Mammary epithelial cell (primary cell): ENCODE measurements at places on chromosomes 11 and 22. TPM values are rescaled to one million over a fixed set of nuclear protein-coding genes. Genes with fewer than 3 reads are reported as not detected.

Gene EFCAB6
- total RNA-seq, result 0.59 and 0.64 TPM in 2 replicates

DNA sequence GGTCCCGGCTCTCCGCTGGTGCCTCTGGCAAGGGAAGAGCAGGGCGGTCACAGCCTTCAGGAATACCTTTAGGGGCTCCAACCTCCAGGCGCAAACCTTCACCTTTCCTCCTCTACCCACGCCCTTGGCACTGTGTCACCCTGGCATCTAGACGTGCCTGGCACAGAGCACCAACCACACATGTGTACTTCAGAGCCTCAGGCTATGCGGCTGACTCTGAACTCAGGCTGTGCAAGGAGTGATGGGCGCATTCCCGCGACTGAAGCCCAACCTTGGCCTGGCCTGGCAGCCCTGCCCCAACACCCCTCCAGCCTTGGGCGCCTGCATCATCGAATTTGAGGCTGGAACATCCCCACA, 11.4 kb downstream of the SCARF2 start:
- DNase-seq, result no peak

Gene PATE4
- not detected in 2 replicates for total RNA-seq

- DNase-seq, result no peak
Observed at GRCh38 chr11:17015627-17016126, 1.5 kb upstream of the PLEKHA7 start.

Gene CERK
- total RNA-seq, result 11.1 and 16.3 TPM in 2 replicates

DNA sequence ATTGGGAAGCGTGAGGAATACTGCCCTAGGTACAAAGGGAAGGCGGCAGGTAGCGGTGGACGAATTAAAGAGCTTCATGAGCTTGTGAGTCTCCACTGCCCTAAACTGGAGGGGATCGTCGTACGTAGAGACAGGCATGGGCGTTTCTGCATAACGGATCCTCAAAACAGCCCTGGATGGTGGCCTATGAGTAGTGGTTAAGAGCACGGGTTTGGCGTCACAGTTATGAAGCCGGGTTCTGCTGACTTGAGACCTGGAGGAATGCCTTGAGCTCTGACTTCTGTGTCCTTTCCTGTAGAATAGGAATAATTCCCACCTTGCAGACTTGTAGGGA, 335 bp downstream of the TMEM138 start:
- DNase-seq, result no peak

DNA sequence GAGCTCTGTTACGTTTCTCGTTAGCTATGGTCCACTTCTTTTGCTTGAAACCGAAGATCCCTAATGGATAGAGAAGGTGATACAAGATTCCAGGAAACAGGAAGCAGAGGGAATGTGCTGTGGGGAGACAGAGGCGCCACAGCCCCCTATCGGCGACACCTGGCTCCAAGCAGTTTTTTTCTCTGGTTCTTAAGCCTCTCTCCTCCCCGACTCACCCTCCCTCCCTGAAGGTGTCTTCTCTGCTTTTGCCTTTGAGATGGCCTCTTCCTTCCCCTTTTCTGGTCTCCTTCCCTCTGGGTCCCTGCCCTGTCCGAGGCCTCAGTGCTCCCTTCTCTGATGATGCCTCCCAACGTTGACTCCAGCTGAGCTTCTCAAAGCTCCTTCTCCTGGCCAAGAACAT, 14.2 kb upstream of the APOBEC3A start:
- DNase-seq, result no peak

- no peak for DNase-seq
Observed at GRCh38 chr11:3834664-3835461, 5.9 kb downstream of the RHOG start.

GRCh38 chr11:33405834-33406602, 148.8 kb downstream of the HIPK3 start:
- no peak for DNase-seq

Gene CDPF1
- 5.7 and 8.5 TPM in 2 replicates for total RNA-seq
